ENCODE measurements at places on chromosomes 7 and 10. TPM values are rescaled to one million over a fixed set of nuclear protein-coding genes. Genes with fewer than 3 reads are reported as not detected.

DNA sequence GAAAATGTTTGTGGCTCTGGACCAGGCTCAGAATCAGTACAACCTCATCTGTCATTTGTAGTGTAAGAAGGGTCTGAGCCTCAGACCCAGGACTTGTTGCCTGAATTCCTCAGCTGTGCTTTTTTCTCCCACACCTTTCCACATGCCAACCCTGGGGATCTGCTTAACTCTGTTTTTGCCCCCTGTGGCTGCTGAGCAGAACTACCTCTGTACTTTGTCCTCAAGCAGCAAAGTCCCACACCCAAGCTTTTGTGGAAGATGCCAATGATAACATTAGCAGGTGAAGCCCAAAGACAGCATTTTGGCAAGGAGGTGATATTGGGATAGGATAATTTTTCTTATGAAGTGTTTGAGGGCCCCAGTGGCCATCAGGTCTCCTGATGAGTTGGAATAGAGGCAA lies 5.8 kb upstream of the CYP2C18 start:
- DNase-seq = no peak

GRCh38 chr10:33704214-33704830 lies 369.9 kb upstream of the NRP1 start:
- no peak for DNase-seq

PDGFA gene
- polyA plus RNA-seq = 24.6 TPM

DNA sequence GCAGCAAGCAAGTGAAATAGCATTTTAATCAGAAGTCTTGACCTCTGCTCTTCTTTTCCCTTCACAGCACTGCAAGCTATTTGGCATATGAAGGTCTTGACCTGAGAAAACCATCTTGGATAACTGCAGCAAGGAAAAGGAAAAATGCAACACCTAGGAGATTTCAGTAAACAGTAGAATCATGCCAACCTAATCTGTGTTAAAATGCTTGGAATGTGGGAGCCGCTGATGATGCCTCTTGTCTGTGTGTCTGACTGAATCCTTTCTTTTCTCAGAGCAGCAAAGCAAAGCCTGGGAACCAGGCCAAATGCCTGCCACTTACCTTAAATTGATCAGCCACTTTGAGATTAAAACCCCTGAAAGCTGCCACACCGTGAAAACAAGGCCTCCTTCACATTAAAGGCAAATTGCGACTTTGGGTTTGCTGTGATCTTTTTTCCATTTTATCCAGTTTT lies 80.4 kb upstream of the CDK6 start:
- peak; percentile 31 for DNase-seq

- DNase-seq = no peak
Measured at GRCh38 chr10:71996592-71997371, 32.6 kb downstream of the CHST3 start.

UBE2D4 gene
- polyA plus RNA-seq = 23.5 TPM

DNA sequence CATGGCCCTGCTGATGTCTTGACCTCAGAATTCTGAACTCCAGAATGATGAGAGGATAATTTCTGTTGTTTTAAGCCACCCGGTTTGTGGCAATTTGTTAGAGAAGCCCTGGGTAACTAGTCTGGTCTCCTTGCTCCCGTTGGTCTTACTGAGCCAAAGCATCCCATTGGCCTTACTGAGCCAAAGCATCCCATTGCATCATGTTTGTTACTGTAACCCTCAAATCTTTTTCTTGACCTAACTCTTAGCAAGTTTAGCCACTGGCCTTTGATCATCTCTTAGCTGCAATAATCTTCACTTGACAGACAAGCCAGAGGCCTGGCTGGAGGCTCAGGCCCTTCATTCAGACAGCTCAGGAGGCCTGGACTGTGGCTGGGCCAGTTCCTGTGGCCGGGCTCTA lies 21.8 kb downstream of the TBXAS1 start:
- no peak for DNase-seq

DNA sequence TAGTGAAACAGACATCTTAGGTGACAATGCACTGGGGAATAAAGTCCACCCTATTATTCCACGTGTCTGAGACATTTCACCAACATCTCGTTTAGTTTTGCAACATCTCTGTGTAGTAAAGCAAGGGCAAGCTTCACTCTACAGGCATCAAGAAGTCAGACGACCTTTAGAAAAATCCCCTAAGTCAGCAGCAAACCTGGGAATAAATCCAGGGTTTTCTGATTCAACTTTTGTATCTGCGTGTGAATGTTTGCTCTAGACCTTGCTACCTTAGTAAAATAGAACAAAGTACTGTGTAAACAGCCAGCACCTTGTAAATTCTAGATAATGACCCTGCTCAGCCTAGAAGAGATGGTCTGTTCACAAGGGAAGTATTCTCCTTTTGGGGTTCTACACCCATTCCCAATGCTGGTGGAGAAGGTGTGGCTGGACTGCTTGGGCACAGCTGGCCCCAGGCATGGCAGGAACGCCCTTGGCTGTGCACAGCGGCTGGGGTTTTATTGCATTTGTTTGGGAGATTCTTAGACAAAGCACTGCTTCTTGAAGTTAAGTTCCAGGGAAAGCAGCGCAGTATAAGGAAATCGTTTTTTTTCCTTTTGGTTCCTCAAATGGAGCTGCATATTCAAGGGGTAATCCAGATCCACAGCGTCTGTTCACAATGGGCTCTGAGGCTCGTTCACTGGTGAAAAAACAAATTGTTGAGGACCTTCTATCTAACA lies 38.3 kb upstream of the GALNTL5 start:
- no peak for DNase-seq

GRCh38 chr10:62705789-62706188 lies 98.7 kb upstream of the ADO start:
- DNase-seq = no peak

NCF1 gene
- polyA plus RNA-seq = 2.5 TPM

DNA sequence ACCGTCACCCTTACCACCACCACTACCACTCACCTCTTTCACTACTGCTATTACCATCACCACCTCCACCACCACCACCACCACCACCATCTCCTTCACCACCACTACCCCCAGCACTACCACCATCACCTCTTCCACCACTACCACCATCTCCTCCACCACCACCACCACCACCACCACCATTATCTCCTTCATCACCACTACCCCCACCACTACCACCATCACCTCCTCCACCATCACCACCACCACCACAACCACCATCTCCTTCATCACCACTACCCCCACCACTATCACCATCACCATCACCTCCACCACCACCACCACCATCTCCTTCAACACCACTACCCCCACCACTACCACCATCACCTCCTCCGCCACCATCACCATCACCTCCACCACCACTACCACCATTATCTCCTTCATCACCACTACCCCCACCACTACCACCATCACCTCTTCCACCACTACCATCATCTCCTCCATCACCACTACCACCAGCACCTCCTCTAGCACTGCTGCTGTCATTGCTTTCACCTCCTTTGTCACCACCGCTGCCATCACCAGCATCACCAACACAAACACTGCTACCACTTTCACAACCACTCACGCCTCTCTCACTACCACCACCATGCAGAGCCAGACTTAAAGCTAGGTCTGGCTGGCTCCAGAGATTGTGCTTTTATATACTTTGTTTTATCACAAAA lies 109.3 kb downstream of the ICA1 start:
- no peak for DNase-seq

DNA sequence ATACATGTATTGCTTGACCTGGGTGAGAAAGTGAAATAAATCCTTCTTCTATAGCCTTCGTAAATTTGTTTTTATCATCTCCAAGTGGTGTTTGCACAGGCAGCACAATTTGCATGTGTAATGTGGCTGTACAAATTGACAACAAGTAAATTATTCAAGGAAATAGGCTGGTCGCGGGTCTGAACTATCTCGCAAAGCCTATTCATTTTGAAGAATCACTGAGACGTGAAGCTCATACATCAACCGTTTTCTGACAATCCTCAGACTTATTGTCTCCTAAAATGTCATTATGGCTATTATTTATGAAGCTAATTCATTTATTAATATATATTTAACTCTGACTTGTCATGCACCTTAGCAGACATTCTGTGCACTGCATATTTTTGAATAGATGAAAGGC lies 16.2 kb upstream of the FAM204A start:
- DNase-seq = no peak

PPRC1 gene
- polyA plus RNA-seq = 26.3 TPM

- no peak for DNase-seq
Measured at GRCh38 chr10:124259139-124259825, 159.4 kb downstream of the OAT start.

GHITM gene
- 109 TPM for polyA plus RNA-seq

ZDHHC4 gene
- 44.2 TPM for polyA plus RNA-seq

DNA sequence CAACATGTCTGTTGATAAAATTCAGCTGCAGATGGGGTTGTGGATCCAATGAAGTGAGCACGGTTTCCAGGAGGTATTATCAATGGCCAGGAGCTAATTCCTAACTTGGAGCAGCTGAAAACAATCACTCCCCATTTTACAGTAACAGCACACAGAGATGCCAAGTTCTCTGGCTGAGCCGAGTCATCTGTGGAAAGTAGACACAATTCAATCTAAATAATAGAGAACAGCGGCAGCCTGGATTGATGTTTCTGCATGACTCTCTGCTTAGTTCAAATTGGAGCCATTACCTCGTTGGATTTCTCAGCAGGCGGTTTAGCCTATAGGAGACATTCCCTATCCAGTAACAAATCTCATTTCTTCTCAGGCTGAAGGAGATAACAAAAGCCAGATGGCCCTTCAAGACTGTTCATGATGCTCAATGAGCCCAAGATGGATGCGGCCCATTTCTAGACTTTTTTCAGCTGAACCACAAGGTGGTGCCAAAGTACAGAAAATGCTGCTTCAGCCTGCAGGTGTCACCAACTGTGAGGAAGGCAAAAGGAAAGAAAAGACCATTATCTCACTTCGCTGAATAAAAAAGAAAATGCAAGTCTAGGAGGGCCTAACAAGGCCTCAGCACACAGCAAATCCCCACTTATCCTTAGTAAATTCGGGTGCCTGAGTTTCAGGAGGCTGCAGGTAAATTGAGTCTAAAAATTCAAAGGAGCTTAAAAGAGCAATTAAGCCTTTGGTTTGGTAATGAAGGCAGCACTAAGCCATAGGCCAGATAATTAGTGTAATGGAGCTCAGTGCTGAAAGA lies 83.7 kb downstream of the SLC16A9 start:
- DNase-seq = peak; percentile 85

TFR2 gene
- polyA plus RNA-seq = 0.59 TPM

TUBB8 gene
- 0.33 TPM for polyA plus RNA-seq

- DNase-seq = no peak
Measured at GRCh38 chr10:126090443-126090842, 194.1 kb downstream of the FANK1 start.

CLRN3 gene
- polyA plus RNA-seq = not detected

UTF1 gene
- not detected for polyA plus RNA-seq

CUZD1 gene
- 1.2 TPM for polyA plus RNA-seq

PALD1 gene
- polyA plus RNA-seq = 14.4 TPM
